ENCODE measurements at places on chromosomes 2 and 18. TPM values are rescaled to one million over a fixed set of nuclear protein-coding genes. Genes with fewer than 3 reads are reported as not detected.

KRTCAP3 gene
- 0.48 TPM for total RNA-seq

SNORC gene
- 0.64 TPM for total RNA-seq

LYG2 gene
- not detected for total RNA-seq

MFSD6 gene
- total RNA-seq: 18.1 TPM

PCARE gene
- 0.06 TPM for total RNA-seq

SPOPL gene
- total RNA-seq: 19.9 TPM

MYL1 gene
- not detected for total RNA-seq

EVX2 gene
- not detected for total RNA-seq

HOXD10 gene
- total RNA-seq: 1.7 TPM

ALPP gene
- not detected for total RNA-seq

HOXD8 gene
- total RNA-seq: 13.3 TPM

REG3G gene
- total RNA-seq: not detected

TTN gene
- total RNA-seq: 12.0 TPM

POTEC gene
- total RNA-seq: not detected

SLC8A1 gene
- 18.5 TPM for total RNA-seq

CFAP65 gene
- not detected for total RNA-seq

ARHGEF4 gene
- 9.4 TPM for total RNA-seq

All from mesenteric fat pad (tissue), 1 donor.